ENCODE measurements at places on chromosomes 3 and 15. TPM values are rescaled to one million over a fixed set of nuclear protein-coding genes. Genes with fewer than 3 reads are reported as not detected.

Gene SLC22A13
- total RNA-seq = not detected

DNA sequence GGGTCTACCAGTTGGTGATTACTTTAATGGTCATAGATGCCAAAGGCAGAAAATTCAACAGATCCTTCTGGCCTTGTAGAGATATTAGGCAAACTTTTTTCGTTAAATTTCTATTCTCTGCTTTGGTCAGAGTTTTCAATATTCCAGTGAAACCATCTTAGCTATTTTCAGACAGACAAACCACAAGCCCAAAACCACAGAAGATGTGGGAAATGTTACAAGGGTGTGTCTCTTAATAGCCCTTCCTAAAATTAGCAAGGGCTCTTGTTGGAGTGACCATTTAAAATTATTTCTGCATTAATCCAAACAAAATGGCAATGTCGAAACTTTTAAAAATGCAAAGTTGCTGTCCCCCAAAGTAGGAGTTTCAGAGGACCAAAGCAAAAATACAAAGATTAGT lies 102.8 kb downstream of the ARRDC4 start:
- no peak overlapping the region for H3K4me3 ChIP-seq
- DNase-seq = no peak
- no peak overlapping the region for H3K27ac ChIP-seq

- H3K36me3 ChIP-seq = peaks cover 62% of the 10 kb centered on the region
- no peak for DNase-seq
- peaks cover 9% of the 10 kb centered on the region for H3K4me1 ChIP-seq
- no peak overlapping the region for H3K4me3 ChIP-seq
Observed at GRCh38 chr15:71730277-71731144, 79.8 kb upstream of the NR2E3 start.

DNA sequence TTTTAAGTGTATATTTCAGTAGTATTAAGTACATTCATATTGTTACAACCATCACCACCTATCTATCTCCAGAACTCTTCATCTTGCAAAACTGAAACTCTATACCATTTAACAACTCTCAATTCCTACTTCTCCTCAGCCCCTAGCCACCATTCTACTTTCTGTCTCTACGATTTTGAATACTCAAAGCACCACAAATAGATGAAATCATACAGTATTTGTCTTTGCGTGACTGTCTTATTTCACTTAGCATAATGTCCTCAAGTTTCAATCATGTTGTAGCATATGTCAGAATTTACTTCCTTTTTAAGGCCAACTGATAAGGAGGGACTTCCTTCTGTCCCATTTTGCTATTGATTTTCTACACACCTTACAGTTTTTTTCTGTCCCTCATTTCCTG lies 593.3 kb downstream of the FHIT start:
- no peaks in the 10 kb centered on the region for H3K36me3 ChIP-seq
- DNase-seq = no peak
- H3K27me3 ChIP-seq = no peaks in the 10 kb centered on the region
- no peak overlapping the region for H3K4me3 ChIP-seq

DNA sequence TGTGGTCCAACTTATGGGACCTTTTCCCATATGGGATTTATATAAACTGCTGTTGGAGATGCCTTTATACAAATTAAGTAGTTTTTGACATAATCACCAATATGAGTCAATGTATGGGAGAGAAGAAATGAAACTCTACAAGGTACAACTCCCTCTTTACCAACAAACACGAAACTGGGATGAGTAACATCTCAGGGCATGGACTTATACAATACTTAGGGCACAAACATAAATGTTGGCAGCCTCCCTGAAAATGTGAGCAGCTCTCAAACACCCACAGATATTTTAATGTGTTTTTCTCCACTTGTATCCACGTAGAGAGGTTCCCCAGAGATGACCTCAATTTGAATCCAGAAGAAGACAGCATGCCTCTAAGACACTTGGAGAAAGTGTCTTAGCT lies 161.6 kb downstream of the MAGI1 start:
- peaks cover 16% of the 10 kb centered on the region for H3K4me1 ChIP-seq
- H3K27me3 ChIP-seq = no peaks in the 10 kb centered on the region
- DNase-seq = no peak
- H3K36me3 ChIP-seq = no peaks in the 10 kb centered on the region
- peak overlapping the region; percentile 63 for H3K27ac ChIP-seq
